SIG-M5 (cell line): ENCODE measurements at places on chromosomes 1 and 21.

GRCh38 chr1:201294876-201295275 lies 11.6 kb downstream of the PKP1 start:
- DNase-seq, result no peak

- DNase-seq, result no peak
Observed at GRCh38 chr1:26536081-26536480, 6.5 kb downstream of the RPS6KA1 start.

GRCh38 chr1:49694251-49694827 lies 329.4 kb downstream of the AGBL4 start:
- no peak for DNase-seq

GRCh38 chr1:203985044-203985443 lies 87.9 kb upstream of the SOX13 start:
- DNase-seq, result no peak

GRCh38 chr1:219788091-219788490 lies 140.3 kb downstream of the SLC30A10 start:
- no peak for DNase-seq

DNA sequence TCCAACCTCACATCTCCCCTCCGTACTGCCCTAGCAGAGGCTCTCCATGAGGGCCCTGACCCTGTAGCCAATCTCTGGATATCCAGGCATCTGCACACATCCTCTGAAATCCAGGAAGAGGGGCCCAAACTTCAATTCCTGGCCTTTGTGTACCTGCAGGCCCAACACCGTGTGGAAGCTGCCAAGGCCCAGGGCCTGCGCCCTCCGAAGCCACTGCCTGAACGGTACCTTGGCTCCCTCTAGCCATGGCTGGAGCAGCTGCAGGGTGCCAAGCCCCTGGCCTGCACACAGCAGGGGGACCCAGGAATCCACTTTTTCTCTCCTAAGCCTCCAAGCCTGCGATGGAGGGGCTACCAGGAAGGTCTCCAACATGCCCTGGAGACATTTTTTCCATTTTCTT lies 84.2 kb downstream of the PTGER3 start:
- no peak for DNase-seq

DNA sequence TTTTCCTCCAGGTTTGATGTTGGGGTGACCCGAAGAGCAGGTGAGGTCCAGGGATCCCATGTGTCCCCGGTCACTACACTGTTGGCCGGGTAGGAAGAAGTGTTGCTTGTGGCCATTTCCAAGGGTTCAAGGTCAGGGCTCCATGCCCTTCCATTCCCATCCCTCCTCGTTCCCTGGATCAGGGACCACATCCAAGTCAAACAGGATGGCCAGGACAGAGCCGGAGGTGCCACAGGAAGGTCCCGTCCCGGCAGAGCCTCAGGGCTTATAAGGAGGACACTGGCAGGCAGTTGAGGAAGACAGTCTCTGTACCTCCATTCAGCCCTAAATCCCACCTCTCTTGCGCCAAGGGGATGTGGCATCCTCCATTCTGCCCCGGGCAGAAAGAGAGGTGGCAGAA lies 22.0 kb upstream of the FAM131C start:
- DNase-seq, result no peak

GRCh38 chr1:216554934-216555333 lies 131.7 kb upstream of the USH2A start:
- no peak for DNase-seq

DNA sequence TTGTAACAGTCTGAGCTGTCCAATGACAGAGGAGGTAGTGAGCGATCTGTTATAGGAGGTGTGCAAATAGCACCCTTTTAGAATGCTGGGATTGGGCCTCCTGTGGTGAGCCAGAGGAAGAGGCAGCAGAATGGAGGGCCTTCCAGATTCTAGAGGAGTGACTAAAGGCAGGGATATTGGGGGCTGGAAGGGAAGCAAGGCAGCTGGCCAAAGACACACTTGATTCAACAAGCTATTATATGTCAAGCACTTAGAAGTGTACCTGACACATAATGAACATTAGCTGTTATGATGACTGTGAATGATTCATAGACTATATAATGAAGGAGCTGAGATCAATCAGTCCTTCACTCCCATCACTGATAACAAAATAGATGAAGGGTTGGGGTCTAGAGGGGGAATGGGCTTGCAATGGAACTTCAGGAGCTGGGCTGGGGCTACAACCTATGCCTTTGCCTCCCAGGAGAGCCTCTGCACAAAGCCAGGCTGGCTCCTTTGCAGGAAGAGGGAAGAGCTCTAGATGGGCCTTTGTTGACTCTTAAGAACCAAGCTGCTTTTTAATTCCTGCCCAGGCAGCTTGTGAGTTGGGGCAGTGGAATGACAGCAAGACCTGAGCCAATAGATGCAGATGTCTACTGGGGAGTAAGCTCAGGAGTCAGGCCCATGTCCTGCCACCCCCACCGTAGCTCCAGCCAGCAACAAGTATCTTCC lies 2.3 kb upstream of the MKNK1 start:
- no peak for DNase-seq

DNA sequence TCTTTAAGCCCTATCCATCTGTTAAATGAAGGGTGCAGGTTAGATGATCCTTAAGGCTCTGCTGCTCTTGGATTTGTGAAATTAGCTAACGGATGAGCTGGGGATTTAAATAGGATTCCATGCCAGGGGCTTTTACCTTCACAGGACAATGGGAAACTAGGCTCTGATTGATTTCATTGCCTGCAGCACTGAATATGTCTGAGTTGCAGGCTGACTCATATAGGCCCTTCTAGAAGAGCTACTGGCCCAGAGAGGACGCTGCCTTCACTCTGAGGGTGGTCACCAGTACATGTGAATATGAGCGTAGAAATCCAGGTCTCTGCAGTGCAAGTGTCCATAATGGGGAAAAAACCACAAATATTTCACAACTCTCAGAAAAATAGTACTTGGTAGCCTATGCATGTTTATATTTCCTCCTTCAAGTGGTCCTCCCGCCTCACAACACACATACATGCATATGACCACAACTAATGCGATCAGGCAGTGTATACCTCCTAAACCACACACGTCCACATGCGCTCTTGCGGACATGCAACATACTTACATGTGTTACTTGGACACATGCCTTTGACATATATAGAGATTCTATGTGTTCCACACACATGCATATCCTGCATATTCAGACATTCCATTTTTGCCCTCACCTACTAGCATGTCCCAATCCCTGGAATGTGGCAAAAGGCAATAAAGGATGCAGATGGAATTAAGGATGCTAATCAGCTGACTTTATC lies 233.8 kb upstream of the JUN start:
- no peak for DNase-seq

- DNase-seq, result no peak
Observed at GRCh38 chr1:70947835-70948234, 99.8 kb downstream of the PTGER3 start.

DNA sequence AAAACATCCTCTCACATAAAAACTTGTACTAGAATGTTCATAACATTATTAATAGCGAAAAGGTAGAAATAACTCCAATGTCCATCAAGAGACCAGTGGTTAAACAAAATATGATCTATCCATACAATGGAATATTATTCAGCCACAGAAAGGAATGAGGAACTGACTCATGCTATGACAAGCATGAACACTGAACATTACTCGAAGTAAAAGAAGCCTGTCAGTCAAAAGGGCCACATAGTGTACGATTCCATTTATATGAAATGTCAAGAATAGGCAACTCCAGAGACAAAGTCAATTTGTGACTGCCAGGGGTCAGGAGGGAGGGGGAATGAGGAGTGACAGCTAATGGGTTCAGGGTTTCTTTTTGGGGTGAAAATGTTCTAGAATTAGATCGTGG lies 2.3 kb downstream of the VPS26C start:
- DNase-seq, result no peak

GRCh38 chr1:155250246-155250632 lies 5.0 kb downstream of the ENTREP3 start:
- no peak for DNase-seq

DNA sequence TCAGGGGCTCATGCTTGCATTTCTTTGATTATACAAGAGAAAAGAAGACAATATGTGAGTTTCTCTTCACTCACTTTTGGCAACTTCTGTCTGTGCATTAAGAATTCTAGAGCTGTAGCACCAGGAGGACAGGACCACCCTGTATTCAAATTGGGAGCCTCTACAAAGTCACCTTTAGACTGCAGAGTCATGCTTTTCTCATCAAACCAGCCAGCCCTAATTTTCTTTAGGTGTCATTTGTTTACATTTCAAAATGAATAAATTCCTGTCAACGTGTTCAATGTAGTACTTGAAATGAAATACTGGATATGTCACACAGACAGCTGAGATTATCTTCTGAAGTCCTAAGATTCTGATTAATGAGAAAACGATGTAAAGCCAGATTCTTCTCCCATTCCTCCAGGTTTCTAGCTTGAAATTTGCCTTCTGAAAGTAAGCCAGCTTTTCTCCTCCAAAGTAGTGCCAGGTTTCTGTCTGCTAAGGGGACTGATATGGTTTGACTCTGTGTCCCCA lies 177.2 kb downstream of the GRIK1 start:
- DNase-seq, result no peak

GRCh38 chr1:159275891-159276290 lies 26.2 kb upstream of the FCER1A start:
- DNase-seq, result no peak
